ENCODE measurements at places on chromosomes 3 and 15. TPM values are rescaled to one million over a fixed set of nuclear protein-coding genes. Genes with fewer than 3 reads are reported as not detected.

Gene SAMMSON
- total RNA-seq = not detected

Gene PLA2G4F
- total RNA-seq = 5.5 TPM

Gene STRIT1
- total RNA-seq = not detected

Gene KLHL24
- total RNA-seq = 10.0 TPM

Gene HOMER2
- 29.5 TPM for total RNA-seq
